Pericardium fibroblast (primary cell): ENCODE measurements at places on chromosomes 4 and X. TPM values are rescaled to one million over a fixed set of nuclear protein-coding genes. Genes with fewer than 3 reads are reported as not detected.

SOX3 gene
- total RNA-seq: not detected in 2 replicates

LRRC66 gene
- under 0.01 TPM in 1 of 2 replicates, not detected in the other for total RNA-seq

NPNT gene
- 0.35 and 1.4 TPM in 2 replicates for total RNA-seq

TASL gene
- not detected in 2 replicates for total RNA-seq

TBC1D19 gene
- total RNA-seq: 9.1 and 24.3 TPM in 2 replicates

HMGB2 gene
- 15.9 and 30.0 TPM in 2 replicates for total RNA-seq

HTR2C gene
- total RNA-seq: not detected in 2 replicates

POLN gene
- total RNA-seq: 1.1 and 1.9 TPM in 2 replicates

CCDC110 gene
- 0.09 and 0.93 TPM in 2 replicates for total RNA-seq

TRPC3 gene
- total RNA-seq: 0.09 TPM in 1 of 2 replicates, not detected in the other

PLXNB3 gene
- total RNA-seq: 1.6 and 7.5 TPM in 2 replicates

PPEF2 gene
- total RNA-seq: not detected in 2 replicates

RCHY1 gene
- 17.4 and 22.6 TPM in 2 replicates for total RNA-seq

AFF2 gene
- total RNA-seq: 0.34 and 0.35 TPM in 2 replicates

NKX6-1 gene
- 0.85 TPM in 1 of 2 replicates, not detected in the other for total RNA-seq

MAGEB3 gene
- not detected in 2 replicates for total RNA-seq

SYTL5 gene
- 0.35 TPM in 1 of 2 replicates, not detected in the other for total RNA-seq

ZNF518B gene
- total RNA-seq: 17.4 and 30.7 TPM in 2 replicates

THOC2 gene
- 39.8 and 58.2 TPM in 2 replicates for total RNA-seq

AWAT2 gene
- total RNA-seq: not detected in 2 replicates

AFM gene
- not detected in 2 replicates for total RNA-seq

ALG13 gene
- 14.2 and 15.0 TPM in 2 replicates for total RNA-seq

TRIM61 gene
- 3.3 and 4.6 TPM in 2 replicates for total RNA-seq

CEP135 gene
- 1.9 and 2.2 TPM in 2 replicates for total RNA-seq

SRPX2 gene
- 69.2 and 161 TPM in 2 replicates for total RNA-seq

CHIC1 gene
- 4.6 and 7.8 TPM in 2 replicates for total RNA-seq

LARP7 gene
- 18.1 and 23.3 TPM in 2 replicates for total RNA-seq

C4orf50 gene
- not detected in 2 replicates for total RNA-seq

HMX1 gene
- not detected in 2 replicates for total RNA-seq

FREM3 gene
- not detected in 2 replicates for total RNA-seq

PLXNA3 gene
- total RNA-seq: 14.9 and 41.3 TPM in 2 replicates

TXK gene
- total RNA-seq: not detected in 2 replicates

EOLA1 gene
- total RNA-seq: 11.1 and 22.0 TPM in 2 replicates

SLC49A3 gene
- total RNA-seq: 5.7 and 7.6 TPM in 2 replicates

SPATA18 gene
- 2.9 and 7.7 TPM in 2 replicates for total RNA-seq
